ENCODE measurements at places on chromosomes 11 and 22. TPM values are rescaled to one million over a fixed set of nuclear protein-coding genes. Genes with fewer than 3 reads are reported as not detected.
A peak's percentile ranks its signal among the peaks of the same experiment; 100 is the strongest.

GRCh38 chr11:77269484-77270123 lies 31.9 kb downstream of the GDPD4 start:
- no peak for DNase-seq

DNA sequence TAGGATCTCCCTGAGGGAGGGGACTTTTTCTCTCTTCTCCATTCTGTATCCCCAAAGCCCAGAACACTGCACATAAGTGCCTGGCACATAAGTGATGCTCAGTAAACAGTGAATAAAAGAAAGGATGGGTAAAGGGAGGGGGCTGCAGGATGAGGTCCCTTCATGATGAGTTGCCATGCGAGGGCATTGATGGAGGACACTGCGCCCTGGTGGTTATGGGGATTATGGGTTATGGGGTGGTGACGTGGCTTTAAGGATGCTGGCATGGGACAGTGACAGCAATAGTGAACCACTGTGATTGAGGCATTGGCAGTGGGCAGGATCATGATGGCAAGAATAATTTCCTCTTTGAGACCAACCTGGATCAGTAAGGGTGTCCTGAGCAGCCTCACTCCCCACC lies 43.9 kb upstream of the LRRC32 start:
- no peak for DNase-seq

The NLRP10 gene
- 2.7 TPM for total RNA-seq

DNA sequence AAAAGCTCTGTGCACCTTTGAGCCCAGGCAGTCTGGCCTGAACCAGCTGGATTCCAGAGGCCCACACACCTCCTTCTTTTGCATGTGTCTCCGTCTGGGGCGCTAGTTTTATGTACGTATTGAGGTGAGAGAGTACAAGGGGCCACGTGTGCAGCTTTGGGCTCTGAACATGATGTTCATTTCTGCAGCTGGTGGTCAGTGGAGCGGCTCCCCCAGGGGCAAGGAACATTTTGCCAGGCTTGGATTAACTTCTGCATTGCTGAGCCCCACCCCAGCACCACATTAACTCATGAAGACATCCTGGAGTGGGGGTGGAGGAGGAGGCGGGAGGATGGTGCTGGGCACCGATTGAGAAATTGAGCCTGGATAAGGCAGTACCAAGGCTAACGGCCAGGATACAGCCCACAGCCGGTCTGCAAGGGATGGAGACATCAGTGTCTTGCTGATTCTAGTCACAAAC lies 13.8 kb downstream of the USP2 start:
- peak; percentile 74 for DNase-seq

The KDM4D gene
- total RNA-seq, result 1.9 TPM

DNA sequence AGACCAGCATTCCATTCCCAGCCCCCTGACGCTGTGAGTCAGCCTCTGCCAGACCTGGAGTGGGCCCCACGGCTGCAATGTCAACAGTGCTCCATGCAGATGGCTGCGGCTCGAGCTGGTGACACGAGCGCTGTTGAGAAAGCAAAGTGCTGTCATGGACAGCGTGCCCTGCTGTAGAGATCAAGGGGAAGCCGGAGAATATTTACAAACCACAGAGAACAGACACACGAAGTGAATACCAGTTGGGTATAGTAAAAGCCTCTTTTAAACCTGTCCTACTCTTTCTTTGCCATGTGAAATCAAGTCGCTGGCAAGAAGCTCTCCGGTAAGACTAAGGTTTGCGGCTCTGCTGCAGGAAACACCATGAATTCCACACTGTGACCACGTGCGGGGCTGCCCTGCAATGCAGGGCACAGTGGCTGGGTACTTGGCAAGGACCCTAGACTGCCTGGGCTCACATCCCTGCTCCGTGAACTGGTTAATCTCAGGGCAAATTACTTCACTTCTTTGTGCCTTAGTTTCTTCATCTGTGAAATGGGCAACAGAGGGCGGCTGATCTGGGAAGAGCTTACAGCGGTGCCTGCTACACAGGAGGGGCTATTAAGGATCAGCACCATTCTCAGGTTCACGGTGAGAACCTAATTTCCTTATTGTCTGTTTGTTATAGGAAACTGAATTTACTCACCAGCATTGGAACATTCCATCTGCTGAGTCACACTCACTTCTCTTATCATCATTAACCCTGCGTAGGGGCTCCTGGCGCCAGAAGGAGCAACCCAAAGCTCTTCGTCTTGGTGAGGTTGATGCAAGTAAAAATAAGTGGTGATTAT lies 27.8 kb upstream of the ELFN2 start:
- peak; percentile 83 for DNase-seq

The TMEM126A gene
- 42.4 TPM for total RNA-seq

Measured in LHCN-M2 (cell line).